Type B pancreatic cell (in vitro differentiated cells): ENCODE measurements at places on chromosomes 11 and 22. TPM values are rescaled to one million over a fixed set of nuclear protein-coding genes. Genes with fewer than 3 reads are reported as not detected.

GRCh38 chr11:31652528-31652927 is 143.0 kb downstream of the ELP4 start:
- DNase-seq = no peak
- H3K27ac ChIP-seq = no peak overlapping the region
- no peaks in the 10 kb centered on the region for H3K4me1 ChIP-seq
- H3K4me3 ChIP-seq = no peak overlapping the region

GRCh38 chr11:62602141-62603071 is 741 bp upstream of the MTA2 start:
- peaks cover 31% of the 10 kb centered on the region for H3K36me3 ChIP-seq
- no peak for DNase-seq
- peak overlapping the region; percentile 94 for H3K4me3 ChIP-seq

- H3K4me3 ChIP-seq = peak overlapping the region; percentile 94
- peaks cover 23% of the 10 kb centered on the region for H3K4me1 ChIP-seq
- H3K36me3 ChIP-seq = peaks cover 4% of the 10 kb centered on the region
- H3K27ac ChIP-seq = peak overlapping the region; percentile 92
- DNase-seq = no peak
Measured at GRCh38 chr11:111541254-111542061, 938 bp downstream of the LAYN start.

CYTH4 gene
- total RNA-seq = not detected in 2 replicates

- peaks cover 8% of the 10 kb centered on the region for H3K36me3 ChIP-seq
- no peak overlapping the region for H3K27ac ChIP-seq
- no peak for DNase-seq
- peaks cover 6% of the 10 kb centered on the region for H3K4me1 ChIP-seq
- H3K27me3 ChIP-seq = no peaks in the 10 kb centered on the region
- no peak overlapping the region for H3K4me3 ChIP-seq
Measured at GRCh38 chr11:31424652-31425051, 55.0 kb downstream of the DNAJC24 start.

- peaks cover 19% of the 10 kb centered on the region for H3K4me1 ChIP-seq
- H3K27me3 ChIP-seq = no peaks in the 10 kb centered on the region
- no peak for DNase-seq
- peaks cover 21% of the 10 kb centered on the region for H3K36me3 ChIP-seq
Measured at GRCh38 chr11:123052901-123053721, 8.8 kb downstream of the HSPA8 start.

CASTOR1 gene
- 11.4 TPM in 2 replicates for total RNA-seq

DNA sequence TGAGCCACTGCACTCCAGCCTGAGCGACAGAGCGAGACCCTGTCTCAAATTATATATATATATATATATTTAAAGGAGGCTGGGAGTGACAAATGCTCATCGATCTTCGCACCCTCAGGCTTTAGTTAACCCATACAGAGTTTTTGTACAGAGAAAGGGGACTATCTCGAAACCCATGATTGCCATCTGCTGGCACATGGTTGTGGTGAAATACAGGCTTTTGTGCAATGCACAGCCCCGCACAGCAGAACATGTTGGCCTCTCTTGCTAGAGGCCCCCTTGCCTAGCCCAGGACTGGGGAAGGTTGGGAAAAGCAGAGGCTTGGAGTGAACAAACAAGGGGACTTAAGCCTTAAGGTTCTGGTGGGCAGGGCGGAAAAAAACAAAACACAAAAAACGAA is 3.6 kb downstream of the MYBPC3 start:
- peaks cover 5% of the 10 kb centered on the region for H3K4me1 ChIP-seq
- DNase-seq = no peak
- H3K4me3 ChIP-seq = no peak overlapping the region
- no peaks in the 10 kb centered on the region for H3K27me3 ChIP-seq
- no peaks in the 10 kb centered on the region for H3K36me3 ChIP-seq

DEPDC7 gene
- total RNA-seq = 3.7 and 6.6 TPM in 2 replicates

MS4A15 gene
- total RNA-seq = 0.27 TPM in 1 of 2 replicates, not detected in the other

- peaks cover 6% of the 10 kb centered on the region for H3K36me3 ChIP-seq
- no peak overlapping the region for H3K4me3 ChIP-seq
- H3K27me3 ChIP-seq = no peaks in the 10 kb centered on the region
- DNase-seq = no peak
- H3K4me1 ChIP-seq = peaks cover 22% of the 10 kb centered on the region
Measured at GRCh38 chr11:1912289-1912878, 7.1 kb upstream of the TNNT3 start.
